ENCODE measurements at places on chromosomes 13 and 19. TPM values are rescaled to one million over a fixed set of nuclear protein-coding genes. Genes with fewer than 3 reads are reported as not detected.

Gene MISP
- total RNA-seq = 91.6 TPM

Gene C13orf42
- not detected for total RNA-seq

Gene SPACA4
- total RNA-seq = not detected

Gene VSTM1
- total RNA-seq = not detected

Gene TTC9B
- 0.59 TPM for total RNA-seq

Gene DLEU7
- not detected for total RNA-seq

Gene ZNF844
- total RNA-seq = 4.9 TPM

Gene NUFIP1
- 7.3 TPM for total RNA-seq

Gene SHD
- total RNA-seq = not detected
